Breast epithelium (tissue), 4 donors: ENCODE measurements at places on chromosomes 7 and 10.

GRCh38 chr7:73894733-73895551, 34.0 kb downstream of the TMEM270 start:
- no peak for DNase-seq

GRCh38 chr7:8068892-8069686, 100.5 kb downstream of the GLCCI1 start:
- no peak for DNase-seq

GRCh38 chr7:140053812-140054539, 8.8 kb downstream of the PARP12 start:
- no peak for DNase-seq

GRCh38 chr10:77965294-77965693, 38.7 kb upstream of the DLG5 start:
- no peak for DNase-seq

DNA sequence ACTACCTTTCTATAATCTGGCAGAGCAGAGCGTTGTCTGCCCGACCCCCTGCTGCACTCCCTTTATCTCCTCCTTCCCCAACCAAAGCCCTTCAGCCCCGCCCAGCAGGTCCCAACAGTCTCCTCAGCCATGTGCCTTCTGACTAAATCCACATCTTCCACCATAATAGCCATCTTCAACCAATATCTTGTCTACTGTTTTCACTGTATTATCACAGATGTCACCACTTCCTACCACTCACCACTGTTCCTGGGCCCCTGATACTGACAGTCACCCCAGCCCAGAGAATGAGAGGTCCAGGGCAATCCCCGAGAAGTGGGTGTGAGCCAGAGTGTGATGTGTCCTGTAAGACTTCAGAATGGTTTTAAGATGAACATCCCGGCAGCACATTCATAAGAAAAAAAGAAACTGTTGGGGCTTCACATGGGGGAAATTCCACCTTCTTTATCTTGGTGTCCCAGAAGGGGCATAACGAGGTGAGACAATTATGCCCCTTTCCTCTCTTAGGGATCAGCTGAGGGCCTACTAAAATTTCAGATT, 25.3 kb downstream of the CCDC6 start:
- no peak for DNase-seq

- no peak for DNase-seq
Observed at GRCh38 chr10:35569111-35569707, 35.9 kb upstream of the GJD4 start.

DNA sequence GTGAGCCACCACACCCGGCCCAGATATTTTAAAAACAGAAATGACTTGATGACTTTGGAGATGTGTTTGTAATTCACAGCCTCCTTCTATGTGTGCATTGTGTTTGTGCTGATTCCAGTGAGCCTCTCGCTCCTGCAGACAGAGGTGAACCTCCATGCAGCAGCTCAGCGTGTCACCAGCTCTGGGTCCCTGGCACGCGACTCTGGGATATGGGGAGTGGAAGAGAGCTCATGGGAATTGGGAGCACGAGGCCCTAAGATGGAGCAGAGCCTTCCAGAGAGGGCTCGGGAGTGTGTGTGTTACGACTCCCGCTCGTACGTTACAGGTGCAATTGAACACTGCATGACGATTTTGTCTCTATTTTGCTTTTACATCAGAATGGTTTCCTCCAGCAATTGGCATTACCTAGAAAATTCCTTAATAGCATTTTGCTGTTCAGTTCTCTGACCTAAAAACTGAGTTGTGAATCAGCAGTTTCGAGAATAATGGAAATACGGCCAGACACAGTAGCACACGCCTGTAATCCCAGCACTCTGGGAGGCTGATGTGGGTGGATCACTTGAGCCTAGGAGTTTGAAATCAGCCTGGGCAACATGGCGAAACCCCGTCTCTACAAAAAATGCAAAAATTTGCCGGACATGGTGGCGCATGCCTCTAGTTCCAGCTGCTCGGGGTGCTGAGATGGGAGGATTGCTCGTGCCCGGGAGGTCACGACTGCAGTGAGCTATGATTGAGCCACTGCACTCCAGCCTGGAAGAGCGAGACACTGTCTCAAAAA, 204.6 kb downstream of the CUX1 start:
- DNase-seq = no peak

DNA sequence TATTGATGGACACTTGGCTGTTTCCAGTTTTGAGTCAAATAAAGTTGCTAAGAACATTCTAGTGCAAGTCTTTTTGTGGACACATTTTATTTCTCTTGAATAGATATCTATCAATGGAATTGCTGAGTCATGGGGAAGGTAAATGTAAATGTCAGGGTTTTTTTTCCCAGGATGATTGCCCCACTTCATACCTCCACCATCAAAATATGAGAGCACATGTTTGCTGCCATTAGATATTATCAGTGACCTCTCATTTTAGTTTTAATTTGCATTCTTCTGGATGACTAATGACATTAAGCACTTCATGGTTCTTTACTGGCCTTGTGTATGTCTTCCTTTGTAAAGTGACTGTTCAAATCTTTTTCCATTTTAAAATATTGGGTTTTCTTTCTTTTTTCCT, 45.7 kb downstream of the PAPSS2 start:
- no peak for DNase-seq

DNA sequence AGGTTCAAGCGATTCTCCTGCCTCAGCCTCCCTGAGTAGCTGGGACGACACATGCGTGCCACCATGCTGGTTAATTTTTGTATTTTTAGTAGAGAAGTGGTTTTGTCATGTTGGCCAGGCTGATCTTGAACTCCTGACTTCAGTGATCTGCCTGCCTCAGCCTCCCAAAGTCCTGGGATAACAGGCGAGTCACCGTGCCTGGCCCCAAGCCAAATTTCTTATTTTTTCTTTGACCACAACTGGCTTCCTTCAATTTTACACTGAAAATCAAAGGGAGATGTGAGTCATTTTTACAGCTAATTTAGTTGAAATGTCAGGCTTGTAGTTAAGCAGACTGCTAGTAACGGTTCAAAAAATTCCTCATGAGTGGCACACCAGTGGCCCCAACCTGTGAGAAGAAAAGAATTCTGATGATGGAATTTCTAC, 7.8 kb downstream of the RNF216 start:
- DNase-seq = no peak

DNA sequence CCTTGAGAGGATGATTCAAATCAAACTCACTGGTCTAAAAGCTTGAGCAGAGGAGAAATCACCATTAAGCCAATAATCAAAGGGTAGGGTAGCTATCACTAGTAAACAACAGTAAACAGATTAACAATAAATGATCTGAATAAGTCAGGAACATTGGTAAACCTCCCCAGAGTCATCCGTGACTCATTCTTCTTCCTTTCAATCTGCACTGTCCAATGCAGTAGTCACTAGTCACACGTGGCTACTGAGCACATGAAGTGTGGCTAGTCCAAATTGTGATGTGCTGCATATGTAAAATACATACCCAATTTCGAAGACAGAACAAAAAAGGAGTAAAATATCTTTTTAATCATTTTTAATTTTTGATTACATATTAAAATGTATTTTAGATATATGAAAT, 64.0 kb downstream of the ERCC6 start:
- no peak for DNase-seq

DNA sequence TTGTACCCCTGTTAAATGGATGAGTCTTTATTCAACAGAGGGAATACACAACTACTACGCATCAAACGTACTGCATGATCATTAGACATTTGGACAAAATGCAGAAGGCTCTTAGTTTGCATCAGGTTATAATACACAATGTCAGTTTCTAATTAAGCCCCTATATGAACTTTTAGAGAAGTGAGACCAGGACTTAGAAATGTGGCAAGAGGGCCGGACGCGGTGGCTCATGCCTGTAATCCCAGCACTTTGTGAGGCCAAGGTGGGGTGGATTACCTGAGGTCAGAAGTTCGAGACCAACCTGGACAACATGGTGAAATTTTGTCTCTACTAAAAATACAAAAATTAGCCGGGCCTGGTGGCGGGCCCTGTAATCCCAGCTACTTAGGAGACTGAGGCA, 76.3 kb upstream of the MGMT start:
- DNase-seq = no peak

DNA sequence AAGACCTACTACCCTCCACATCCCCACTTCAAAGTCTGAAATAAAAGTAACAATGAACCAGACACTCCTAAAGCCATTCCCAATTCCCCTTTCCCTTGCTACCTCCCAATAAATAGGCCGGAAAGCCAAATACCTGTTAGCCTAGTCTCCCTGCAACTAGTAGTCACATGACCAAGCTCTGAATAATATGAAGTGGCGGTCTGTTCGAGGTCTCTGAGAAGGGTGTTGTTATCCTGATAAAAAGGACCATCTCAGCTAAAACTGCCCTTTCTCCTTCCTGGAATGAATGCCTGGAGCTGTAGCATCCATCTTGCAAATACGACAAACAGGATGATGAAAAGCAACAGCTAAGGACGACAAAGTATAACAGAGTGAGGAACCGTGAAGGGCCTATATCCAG, 6.0 kb downstream of the KIF5B start:
- no peak for DNase-seq

DNA sequence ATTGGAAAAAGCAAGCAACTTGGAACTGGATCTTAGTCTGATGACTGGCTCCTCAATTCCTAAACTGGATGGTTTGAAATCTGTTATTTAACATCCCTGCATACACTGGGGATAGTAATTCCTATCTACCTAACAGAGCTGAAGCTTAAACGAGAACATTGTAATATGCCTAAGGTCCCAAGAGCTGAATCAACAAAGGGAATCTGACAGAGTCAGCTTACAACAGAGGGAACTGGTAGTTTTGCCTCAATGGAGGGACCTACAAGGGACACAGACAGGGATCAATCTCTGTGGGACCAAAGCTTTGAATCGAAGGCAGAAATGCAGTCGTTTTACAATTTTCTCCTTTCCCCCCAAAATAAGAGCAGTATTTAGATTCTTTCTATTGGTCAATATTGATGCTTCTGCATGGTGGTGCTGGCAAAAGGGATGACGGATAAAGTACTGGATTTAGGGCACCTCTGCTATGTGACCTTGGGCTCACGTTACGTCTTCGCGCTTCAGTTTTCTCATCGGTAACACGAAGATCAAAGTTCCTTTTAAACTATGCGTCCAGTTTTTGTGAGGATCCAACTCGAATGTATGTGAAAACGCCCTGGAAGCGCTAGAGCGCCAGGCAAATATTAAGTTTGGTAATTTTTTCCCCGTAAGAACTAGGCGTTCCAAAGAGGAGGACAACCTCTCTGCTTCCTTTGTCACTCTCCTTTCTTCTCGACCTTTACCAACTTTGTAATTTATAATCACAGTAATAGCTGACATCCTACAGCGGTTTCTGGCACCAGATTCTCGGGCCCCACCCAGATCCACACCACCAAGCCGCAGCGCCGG, 1.1 kb downstream of the ACTR1A start:
- DNase-seq = no peak

DNA sequence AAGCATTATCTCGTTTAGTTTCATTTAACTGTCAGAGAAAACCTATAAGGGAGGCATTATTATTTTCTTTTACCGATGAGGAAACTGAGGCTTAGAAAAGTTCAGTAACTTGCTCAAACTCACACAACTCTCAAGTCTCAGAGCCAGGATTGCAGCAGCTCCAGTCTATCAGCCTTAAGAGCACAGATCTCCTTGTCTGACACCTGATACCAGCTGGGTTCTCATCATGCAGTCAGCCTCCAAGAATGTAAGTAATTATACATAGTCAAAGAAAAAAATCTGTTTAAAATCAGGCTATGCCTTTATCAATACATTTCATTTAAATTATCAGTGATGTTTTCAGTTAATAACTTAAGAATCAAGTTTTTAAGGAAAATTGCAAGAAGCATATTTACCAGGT, 236.6 kb upstream of the TCF7L2 start:
- no peak for DNase-seq
